ENCODE measurements at places on chromosomes 2 and 18. TPM values are rescaled to one million over a fixed set of nuclear protein-coding genes. Genes with fewer than 3 reads are reported as not detected.

IL1R2 gene
- not detected for total RNA-seq

TDRD15 gene
- total RNA-seq: not detected

CTAGE1 gene
- total RNA-seq: not detected

LIMS3 gene
- 0.97 TPM for total RNA-seq

RPE gene
- total RNA-seq: 48.2 TPM

CABYR gene
- total RNA-seq: 0.97 TPM

MC2R gene
- total RNA-seq: not detected

CNTNAP5 gene
- total RNA-seq: not detected

DNER gene
- not detected for total RNA-seq

LBX2 gene
- total RNA-seq: 0.32 TPM

RUFY4 gene
- 0.55 TPM for total RNA-seq

ABHD1 gene
- total RNA-seq: 0.23 TPM

STPG4 gene
- total RNA-seq: not detected

ABCG5 gene
- total RNA-seq: not detected

PTPRN gene
- total RNA-seq: not detected

EML6 gene
- total RNA-seq: 1.3 TPM

RTP5 gene
- total RNA-seq: not detected

DQX1 gene
- total RNA-seq: 0.18 TPM

DPP4 gene
- 158 TPM for total RNA-seq

TYW5 gene
- 7.5 TPM for total RNA-seq

CNRIP1 gene
- total RNA-seq: not detected

RTTN gene
- total RNA-seq: 30.8 TPM

SLC9A2 gene
- not detected for total RNA-seq

AMER3 gene
- not detected for total RNA-seq

IRS1 gene
- total RNA-seq: 7.3 TPM

MOGAT1 gene
- not detected for total RNA-seq

AGAP1 gene
- total RNA-seq: 0.82 TPM
